BJ (cell line): ENCODE measurements at places on chromosomes 2 and 18. TPM values are rescaled to one million over a fixed set of nuclear protein-coding genes. Genes with fewer than 3 reads are reported as not detected.

The NOSTRIN gene
- not detected in 2 replicates for polyA plus RNA-seq

DNA sequence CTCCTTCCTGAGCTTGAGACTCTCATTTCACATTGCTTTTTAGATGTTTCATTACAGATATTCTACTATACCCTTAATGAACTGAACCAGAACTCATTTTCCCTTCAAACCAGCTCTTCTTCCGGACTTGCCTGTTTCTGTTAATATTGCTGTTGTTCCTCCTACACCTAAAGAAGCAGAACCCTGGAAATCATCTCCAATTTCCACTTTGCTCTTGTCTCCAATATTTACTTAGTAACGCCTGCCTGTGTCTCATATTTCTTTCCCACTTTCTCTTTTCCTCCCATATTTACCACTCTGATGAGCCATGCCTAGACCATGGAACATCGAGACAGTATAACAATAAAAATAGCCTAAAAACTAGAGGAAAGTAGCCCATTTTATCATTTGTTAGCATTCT, 17.9 kb upstream of the GMCL1 start:
- no peak for DNase-seq

DNA sequence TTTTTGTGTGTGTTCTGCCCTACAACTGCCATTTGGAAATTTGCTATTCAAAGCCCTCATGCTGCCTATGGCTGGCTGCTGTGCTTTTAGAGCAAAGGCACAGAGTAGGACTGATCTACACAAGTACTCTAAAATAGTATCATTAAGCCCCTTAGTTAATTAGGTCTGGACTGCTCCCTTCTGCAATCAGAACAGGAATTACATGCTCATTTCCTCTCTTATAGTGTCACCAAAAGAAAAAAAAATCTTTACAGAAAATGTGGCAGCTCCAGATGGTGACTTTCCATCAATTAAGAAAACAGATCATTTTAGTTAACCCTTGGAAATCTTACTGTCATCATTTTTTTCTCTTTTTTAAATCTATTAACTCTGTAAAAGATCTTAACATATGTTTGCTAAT, 337.5 kb downstream of the RIT2 start:
- DNase-seq: no peak

- DNase-seq: no peak
Observed at GRCh38 chr2:58788402-58788801, 547.3 kb upstream of the FANCL start.

The HOXD1 gene
- polyA plus RNA-seq: not detected in 2 replicates

GRCh38 chr2:131673400-131674173, 145.9 kb downstream of the CCDC74A start:
- DNase-seq: no peak

DNA sequence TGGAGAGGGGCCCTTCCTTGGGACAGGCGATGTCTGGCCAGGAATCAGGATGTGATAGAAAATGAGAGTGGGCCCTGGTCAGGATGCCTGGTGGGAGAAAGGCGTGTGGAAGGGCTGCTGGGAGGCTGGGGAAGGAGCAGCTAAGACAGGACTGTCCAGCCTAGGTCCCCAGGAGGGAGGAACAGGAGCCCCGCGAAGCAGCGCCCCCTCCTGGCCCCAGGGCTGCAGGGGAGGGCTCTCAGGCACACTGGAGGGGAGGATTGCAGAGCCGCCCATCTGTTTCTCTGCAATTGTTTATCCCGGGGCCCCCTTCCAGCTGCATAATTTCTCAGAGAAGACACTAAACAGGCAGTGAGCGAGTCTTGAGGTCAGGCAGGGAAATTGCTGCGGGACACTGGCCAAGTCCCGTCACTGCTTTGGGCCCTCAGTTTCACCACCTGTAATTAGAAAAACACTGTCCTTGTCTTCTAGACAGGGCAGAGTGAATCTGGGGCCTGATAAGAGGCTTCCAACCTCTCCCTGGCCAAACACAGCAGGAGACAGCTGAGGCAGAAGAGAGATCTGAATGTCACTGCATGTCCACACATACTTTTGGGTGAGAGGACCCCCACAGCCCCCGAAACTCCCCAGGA, 3.9 kb upstream of the NPPC start:
- no peak for DNase-seq

GRCh38 chr2:562391-563364, 114.5 kb downstream of the TMEM18 start:
- DNase-seq: no peak

DNA sequence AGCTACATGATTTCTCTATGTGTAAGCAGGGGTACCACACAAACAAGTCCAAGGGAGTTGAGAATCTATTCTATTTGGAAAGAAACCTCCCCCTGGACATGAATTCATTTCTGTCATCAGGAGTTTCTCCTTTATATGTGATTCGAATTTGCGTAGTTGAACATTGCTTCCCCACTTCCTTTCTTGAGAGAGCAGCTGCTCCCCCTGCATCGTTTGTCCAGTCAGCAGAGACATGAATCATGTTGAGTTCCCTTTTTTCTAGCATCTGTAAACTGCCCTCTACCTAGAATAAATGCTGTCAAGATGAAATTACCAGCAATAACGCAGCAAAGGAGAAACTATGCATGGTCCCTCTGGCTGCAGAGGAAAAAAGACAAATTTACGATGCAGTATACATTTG, 73.8 kb downstream of the KIF5C start:
- DNase-seq: no peak

DNA sequence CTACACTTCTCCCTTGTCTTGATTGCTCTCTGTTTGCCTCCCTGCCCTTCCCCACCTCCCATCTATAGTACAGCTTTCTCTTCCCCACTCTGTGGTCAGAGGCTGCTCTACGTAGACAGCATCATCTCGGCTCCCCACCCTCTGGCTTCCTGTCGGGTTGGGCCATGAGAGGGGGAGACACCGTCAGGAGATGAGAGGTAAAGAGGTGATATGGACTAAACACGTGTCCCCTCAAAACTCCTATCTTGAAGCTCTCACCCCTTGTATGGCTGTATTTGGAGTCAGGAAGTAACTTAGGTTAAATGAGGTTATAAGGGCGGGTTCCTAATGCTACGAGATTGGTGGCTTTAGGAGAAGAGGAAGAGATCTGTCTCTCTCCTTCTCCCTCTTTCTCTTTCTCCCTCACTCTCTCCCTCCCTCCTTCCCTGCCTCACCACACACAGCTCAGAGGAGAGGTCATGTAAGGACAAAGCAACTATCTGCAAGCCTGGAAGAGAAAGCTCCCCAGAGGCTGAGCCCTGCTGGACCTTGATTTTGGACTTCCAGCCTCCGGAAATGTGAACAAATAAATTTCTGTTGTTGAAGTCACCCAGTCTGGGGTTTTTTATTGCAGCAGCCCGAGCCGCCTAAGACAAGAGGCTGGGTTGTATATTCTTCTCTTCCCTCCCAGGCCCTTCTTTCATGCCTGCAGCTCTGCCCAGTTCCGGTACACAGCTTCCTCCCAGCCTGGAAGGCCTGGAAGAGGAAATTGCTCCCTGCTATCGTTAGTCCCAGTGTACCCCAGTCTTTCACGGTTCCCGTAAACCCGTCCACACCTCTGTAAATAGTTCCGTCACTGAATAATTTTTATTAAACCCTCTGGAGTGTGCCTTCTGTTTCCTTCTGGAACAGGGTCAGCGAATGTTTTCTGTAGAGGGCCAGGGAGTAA, 138.0 kb downstream of the AKAIN1 start:
- no peak for DNase-seq

GRCh38 chr18:58385472-58385871, 243.4 kb downstream of the ALPK2 start:
- DNase-seq: no peak

GRCh38 chr2:120893811-120894584, 158.3 kb downstream of the GLI2 start:
- no peak for DNase-seq

The GBX2 gene
- 0.11 TPM in 1 of 2 replicates, not detected in the other for polyA plus RNA-seq

GRCh38 chr2:86234563-86235131, 35.4 kb downstream of the MRPL35 start:
- no peak for DNase-seq

The NPPC gene
- not detected in 2 replicates for polyA plus RNA-seq

GRCh38 chr18:78683191-78684010, 296.2 kb upstream of the SALL3 start:
- DNase-seq: no peak

GRCh38 chr18:75208836-75209128, 157 bp downstream of the PTGR3 start:
- no peak for DNase-seq

The CHRNG gene
- polyA plus RNA-seq: not detected in 2 replicates

The DIPK1C gene
- not detected in 2 replicates for polyA plus RNA-seq

- DNase-seq: no peak
Observed at GRCh38 chr2:119011162-119011909, 69.3 kb downstream of the MARCO start.

- DNase-seq: no peak
Observed at GRCh38 chr2:145652036-145652435, 1132.1 kb upstream of the ZEB2 start.

DNA sequence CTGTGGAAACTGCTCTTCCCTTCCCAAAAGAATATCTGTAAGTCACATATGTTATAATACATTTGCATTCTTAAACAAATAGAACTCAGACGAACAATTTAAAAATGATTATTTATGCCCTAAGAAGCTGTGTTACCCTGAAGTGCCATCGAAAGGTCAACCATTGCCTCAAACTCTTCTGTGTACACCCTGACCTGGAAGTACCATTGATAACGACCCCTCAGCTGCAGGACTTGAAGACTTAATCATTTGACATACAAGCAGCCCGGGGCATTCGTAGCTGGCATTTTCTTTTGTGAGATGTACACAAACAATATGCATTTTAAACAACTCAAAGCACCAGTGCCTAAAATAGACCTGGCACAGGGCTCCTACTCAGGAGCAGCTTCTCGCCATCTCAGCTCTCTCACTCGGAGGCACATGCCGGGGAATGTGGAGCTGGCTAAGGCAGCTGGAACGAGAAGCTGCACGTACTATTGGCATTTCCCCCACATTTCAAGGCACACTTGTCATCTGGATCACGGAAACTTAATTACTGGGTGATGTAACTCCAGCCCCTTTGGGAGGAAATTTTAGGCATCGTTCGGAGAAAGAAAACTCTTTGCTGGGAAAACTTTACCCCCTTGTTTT, 170.0 kb upstream of the GALNT5 start:
- DNase-seq: peak; percentile 8

- no peak for DNase-seq
Observed at GRCh38 chr2:135775420-135775819, 33.8 kb downstream of the UBXN4 start.

DNA sequence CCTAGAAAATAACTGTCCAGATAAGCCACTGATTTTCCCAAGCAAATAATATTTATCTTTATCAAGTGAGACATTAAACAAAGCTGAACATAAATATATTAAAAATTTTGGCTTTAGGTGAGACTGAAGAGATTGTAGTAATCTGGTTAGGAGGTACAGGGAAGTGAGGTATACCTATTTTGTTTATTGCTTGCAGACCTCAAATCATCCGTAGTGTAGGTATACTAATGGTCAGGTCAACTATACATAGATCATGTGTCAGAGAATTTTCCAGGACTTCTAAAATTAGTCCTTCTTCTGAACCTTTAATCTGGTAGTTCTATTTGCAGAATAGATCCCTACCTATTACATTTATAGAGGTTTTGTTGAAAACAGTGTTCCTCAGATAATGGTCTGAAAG, 41.5 kb downstream of the SP140 start:
- no peak for DNase-seq

DNA sequence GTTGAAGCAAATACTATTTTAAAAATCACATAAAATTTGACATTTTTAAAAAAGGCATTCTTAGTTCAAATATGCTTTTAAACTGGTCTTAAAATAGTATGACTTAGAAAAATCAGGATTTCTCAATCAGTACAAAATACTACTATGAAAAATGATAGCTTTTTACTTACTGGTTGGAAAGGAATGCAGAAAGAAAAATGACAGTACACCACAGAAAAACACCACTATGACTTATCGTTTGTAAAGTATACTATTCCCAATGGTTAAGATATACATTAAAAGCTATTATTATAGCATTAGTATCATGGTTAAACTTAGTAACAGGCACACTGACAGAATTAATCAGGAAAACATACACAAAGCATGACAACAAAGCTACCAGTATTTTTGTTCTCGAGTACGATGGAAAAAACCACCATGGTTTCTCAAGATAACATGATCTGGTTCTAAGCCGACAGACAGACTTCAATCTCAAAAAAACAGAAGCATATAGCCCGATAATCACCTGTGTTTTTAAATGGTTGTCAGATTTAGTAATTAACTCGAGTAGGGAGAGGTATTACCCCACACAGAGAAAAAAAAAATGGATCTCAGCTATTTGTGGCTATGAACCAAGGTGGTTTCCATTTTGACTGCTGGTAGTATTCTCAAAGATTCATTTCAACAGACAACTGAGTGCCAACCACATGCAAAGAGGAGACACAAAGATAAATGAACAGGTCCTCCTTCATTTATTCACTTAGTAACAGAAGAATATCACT, 39.1 kb downstream of the CUL3 start:
- no peak for DNase-seq

The FARSB gene
- 16.4 and 30.1 TPM in 2 replicates for polyA plus RNA-seq

- DNase-seq: no peak
Observed at GRCh38 chr2:120388222-120389035, 42.5 kb downstream of the INHBB start.

DNA sequence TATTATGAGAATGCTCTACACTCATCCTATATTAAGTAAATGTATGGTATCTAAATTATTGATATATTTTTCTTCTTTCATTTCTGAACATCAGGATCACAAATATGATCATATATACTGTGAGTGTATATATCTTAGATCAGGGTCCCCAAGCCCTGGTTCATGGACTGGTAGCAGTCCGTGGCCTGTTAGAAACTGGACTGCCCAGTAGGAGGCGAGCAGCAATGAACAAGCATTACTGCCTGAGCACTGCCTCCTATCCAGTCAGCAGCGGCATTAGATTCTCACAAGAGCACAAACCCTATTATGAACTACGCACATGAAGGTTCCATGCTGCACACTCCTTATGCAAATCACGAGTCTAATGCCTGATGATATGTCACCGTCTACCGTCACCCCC, 1247.1 kb upstream of the NXPH2 start:
- DNase-seq: no peak

DNA sequence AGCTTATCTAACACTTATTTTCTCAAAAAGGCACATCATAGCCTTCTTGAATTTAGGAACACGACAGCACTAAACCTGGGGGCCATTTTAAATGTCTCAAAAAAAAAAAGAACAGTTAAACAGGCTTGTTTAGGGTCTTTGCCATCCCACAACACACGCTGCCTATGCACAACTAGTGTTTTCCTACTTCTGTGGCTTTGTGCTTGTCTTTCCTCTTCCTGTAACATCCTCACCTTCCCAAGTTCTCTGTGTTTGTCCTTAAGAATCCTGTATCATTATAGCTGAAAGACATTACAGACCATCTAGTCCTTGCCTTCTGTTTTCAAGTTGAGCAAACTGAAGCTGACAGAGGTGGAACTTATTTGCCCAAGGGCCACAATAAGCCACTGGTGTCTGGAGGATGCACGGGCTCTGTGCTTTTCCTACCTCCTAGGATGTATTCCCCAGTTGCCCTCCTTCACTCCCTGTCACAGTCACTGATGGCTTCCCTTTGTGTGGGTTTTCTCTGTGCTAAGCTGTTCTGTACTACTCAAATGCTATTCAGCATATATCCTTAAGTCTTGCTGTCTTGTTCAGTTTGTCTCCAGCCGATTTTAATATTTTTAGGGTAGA, 22.6 kb downstream of the SNRPD1 start:
- DNase-seq: no peak
